Right cardiac atrium (tissue), 5 donors: ENCODE measurements at places on chromosomes 16 and 17.

DNA sequence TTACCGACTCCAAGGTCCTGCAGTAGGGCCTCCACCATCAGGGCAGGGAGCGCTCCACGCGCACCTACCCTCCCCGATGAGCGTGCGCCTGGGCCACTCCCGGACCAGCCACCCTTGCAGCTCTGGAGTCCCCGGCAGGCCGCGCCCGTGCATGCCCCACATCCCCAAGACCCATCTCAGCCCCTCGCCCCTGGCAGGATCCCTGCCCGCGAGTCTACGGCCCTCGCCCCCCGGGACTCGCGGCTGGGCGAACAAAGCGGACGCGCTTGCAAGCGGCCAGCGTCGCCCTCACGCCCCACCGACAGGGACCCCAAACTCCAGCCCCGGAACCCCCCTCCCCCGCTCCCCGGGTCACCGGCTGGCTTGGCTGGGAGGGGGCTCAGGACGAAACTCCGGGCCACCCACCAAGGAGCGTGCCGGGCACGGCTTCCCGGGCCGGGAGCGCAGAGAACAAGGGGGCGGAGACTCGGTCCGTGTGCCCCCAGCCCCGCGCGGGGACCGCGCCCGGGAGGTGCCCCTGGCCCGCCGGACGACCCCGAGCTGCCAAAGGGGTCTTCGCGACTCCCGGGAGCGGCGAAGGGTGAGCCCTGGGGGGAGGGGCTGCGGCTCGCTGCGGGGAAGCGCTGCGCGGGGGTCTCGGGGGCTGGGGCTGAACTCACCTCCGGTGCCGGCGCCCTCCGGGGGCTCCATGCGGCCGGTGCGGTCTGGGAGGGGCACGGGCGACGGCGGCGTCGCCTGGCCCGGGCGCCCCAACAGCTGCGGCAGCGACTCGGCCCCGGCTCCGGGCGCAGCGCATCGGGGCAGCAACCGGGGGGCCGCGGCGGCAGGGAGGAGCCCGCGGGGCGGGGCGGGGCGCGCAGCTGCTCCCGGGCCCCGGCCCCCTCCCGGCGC is at the start of gene DBNDD1:
TSS of gene DBNDD1 (minus strand) at position 805 of the 891 bp plus-strand sequence. CDS start at position 690, 115 bp downstream.
- no peak for DNase-seq

GRCh38 chr17:80468242-80468641 is 8.2 kb downstream of the NPTX1 start:
- no peak for DNase-seq

GRCh38 chr16:10911267-10911666 is 31.0 kb downstream of the DEXI start:
- DNase-seq: no peak

GRCh38 chr16:89174877-89175276 is 3.3 kb downstream of the CDH15 start:
- peak; percentile 53 for DNase-seq

GRCh38 chr17:68319410-68320162 is 28.3 kb downstream of the ARSG start:
- no peak for DNase-seq

DNA sequence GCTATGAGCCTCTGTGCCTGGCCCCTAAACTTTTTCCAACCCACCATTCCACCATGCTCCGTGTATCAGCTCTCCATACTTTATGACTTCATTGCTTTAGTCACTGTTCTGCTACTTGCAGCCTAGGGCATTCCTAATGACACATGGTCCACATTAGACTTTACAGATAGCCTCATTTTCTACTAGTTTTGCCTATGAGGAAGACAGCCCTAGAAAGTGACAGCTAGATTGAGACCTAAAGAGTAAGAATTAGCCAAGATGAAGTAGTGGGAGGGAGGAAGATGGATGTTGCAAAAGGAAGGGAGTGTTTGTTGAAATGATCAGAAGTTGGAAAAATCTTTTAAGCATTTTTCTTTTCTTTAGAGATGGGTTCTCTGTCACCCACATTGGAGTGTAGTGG is 11.0 kb downstream of the C16orf54 start:
- DNase-seq: no peak

- no peak for DNase-seq
Measured at GRCh38 chr16:27745348-27745747, 195.4 kb downstream of the KATNIP start.

GRCh38 chr17:63647936-63648335 is 25.7 kb downstream of the MAP3K3 start:
- DNase-seq: no peak

- DNase-seq: no peak
Measured at GRCh38 chr16:27205423-27206065, 2.2 kb downstream of the KDM8 start.

GRCh38 chr17:69078864-69079263 is 18.1 kb upstream of the ABCA9 start:
- DNase-seq: no peak

GRCh38 chr16:25721439-25721838 is 29.7 kb downstream of the HS3ST4 start:
- DNase-seq: no peak

DNA sequence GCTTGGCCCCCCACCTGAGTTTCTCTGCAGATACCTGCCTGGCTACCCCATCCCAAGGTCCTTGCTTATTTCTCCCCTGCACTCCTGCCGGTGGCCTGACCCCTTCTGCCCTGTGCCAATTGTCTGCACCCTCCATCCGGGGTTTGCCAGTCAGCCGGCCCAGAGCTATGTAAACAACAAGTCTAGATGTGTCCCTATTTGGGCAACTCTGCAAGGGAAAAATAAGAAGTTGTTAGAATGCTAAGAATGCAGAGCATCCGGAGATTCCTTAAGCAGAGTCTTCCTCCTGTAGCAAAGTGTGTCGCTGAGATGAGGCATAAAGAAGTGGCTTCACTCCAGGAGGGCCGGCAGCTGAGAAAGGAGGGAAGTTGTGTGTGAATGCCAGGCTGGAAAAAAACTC is 46.6 kb downstream of the RGS9 start:
- DNase-seq: no peak

DNA sequence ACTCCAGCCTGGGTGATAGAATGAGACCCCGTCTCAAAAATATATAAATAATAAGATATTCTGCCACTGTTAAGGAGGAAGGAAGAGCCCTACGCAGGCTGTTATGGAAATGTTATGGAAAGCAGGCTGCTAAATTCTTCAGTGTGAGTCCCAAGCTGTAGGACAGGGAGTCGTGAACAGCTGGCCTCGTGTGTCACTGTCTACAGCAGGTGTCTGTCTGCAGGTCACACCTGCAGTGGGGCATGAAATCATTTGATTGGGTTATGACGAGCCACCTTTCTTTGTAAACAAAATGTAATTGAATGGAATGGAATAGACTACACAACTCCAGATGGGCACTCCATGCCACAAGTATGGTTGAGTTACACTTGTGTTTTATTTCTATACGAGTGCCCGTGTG is 15.6 kb upstream of the LITAF start:
- no peak for DNase-seq

GRCh38 chr17:81382851-81383250 is 12.4 kb upstream of the BAHCC1 start:
- DNase-seq: peak; percentile 42

GRCh38 chr17:80888276-80889160 is 103.1 kb upstream of the CHMP6 start:
- no peak for DNase-seq

- DNase-seq: no peak
Measured at GRCh38 chr17:73337330-73337710, 25.5 kb upstream of the CDC42EP4 start.

GRCh38 chr16:19713697-19714096 is 4.3 kb downstream of the KNOP1 start:
- DNase-seq: no peak

DNA sequence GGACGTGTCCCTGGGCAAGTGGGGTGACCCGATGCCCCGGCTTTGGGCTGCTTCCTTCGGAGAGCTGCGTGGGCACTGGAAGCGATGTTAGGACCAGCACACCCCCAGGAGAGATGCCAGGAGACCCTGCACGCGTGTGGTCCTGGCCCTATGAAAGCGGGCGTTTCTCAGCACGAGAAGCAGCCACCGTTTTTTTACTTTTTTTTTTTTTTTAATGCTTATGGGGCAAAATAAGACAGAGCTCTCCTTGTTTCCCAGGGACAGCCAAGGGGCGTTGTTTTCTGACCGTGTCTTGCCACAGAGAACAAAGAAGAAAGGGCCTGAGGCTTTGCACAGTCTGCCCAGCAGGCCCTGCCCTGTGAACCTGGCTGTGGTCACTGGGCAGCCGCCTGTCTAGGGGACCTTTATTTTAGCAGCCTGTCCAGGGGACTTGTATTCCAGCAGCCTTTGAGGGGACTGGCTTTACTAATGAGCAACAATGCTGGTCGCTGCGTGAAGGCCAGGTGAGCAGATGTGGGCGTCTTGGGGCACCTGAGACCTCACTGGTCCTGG is 996 bp downstream of the SLC25A10 start:
- DNase-seq: no peak

- no peak for DNase-seq
Measured at GRCh38 chr16:89370081-89370511, 120.3 kb downstream of the ANKRD11 start.

GRCh38 chr16:20799599-20799998 is 6.7 kb downstream of the ERI2 start:
- DNase-seq: no peak

DNA sequence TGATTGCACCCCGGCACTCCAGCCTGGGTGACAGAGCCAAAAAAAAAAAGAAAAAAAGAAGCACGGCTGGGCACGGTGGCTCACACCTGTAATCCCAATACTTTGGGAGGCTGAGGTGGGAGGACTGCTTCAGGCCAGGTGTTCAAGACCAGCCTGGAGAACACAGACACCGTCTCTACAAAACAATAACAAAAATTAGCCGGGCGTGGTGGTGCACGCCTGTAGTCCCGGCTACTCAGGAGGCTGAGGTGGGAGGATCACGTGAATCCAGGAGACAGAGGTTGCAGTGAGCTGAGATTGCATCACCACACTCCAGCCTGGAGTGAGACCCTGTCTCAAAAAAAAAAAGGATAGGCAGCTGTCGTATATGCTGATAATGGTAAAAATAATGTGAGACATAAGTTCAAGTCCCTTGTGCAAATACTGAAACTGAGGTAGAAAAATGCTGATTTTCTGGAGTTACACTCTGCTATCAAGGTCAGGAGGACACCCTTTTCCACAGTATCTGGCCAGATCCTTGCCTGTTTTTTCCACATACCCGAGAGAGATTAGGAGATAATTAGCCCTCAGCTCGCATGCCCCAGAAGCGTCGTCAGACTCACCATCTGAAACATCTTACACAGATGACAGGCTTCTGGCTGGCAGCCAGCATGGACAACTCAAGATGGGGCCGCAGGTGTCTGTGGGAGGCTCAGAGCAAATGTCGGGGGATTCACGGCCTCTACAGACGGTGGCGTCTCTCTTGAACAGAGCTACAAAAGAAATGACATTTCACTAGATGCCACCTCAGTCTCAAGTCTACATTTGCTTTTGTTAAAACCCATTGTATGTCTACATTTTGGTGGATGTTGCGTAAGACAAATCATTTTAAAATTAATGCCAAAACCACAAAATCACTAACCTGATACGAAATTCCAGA is 36.8 kb downstream of the WDR45B start:
- DNase-seq: peak; percentile 81

- DNase-seq: no peak
Measured at GRCh38 chr16:77227745-77228144, 28.5 kb downstream of the SYCE1L start.

DNA sequence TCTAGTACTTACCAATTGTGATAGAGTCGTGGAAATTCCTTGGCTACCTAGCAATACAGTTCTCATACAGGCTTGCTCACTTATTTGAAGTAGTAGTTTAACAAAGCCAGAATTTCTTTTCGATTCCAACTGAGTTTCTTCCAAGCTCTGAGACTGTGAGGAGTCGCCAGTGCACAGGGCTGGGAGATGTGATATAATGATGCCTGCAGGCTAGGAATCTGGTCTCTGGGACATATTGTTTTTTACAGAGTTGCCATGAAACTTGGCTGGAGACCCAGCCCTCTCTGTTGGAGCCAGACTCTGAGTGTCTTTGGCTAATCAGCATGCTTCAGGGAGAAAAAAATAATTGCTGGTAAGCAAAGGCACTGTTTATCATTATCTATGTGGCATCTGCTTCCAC is 698.8 kb upstream of the GOT2 start:
- no peak for DNase-seq

- DNase-seq: no peak
Measured at GRCh38 chr17:511833-512251, 159.2 kb upstream of the RPH3AL start.

- DNase-seq: no peak
Measured at GRCh38 chr17:39064819-39065218, 86.6 kb downstream of the PLXDC1 start.

DNA sequence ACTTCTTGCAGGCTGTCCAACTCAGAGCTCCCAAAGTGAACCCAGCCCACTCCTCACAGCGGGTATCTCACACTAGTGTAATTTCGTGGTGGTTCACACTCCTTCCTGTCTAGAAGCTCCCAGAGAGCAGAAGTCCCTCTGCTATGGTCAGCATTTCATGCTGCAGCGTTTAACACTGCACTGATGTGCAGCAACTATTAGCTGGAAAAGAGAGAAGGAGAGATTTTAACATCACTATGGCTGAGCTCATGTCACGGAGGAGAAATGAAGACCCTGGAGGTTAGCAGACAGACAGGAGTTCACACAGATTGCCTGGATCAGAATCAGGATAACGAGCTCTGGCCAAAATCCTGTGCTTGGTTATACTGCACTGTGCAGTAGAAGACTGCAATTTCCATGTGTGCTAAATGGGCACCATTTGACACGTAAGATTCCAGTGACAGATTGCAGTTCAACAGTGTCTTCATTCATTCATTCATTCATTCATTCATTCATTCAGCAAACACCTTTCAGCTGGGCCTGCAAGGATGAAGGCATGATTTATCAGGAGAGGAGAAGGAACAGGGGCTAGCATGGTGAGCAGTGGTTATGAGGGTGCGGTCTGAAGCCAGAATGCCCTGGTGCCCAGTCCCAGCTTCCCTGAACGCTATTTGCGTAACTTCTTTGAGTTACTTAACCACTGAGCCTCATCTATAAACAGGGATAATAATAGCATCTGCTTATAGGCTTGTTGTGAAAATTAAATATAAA is 5.3 kb upstream of the CCL1 start:
- DNase-seq: no peak

- no peak for DNase-seq
Measured at GRCh38 chr17:48240562-48241130, 133.1 kb downstream of the SNX11 start.

DNA sequence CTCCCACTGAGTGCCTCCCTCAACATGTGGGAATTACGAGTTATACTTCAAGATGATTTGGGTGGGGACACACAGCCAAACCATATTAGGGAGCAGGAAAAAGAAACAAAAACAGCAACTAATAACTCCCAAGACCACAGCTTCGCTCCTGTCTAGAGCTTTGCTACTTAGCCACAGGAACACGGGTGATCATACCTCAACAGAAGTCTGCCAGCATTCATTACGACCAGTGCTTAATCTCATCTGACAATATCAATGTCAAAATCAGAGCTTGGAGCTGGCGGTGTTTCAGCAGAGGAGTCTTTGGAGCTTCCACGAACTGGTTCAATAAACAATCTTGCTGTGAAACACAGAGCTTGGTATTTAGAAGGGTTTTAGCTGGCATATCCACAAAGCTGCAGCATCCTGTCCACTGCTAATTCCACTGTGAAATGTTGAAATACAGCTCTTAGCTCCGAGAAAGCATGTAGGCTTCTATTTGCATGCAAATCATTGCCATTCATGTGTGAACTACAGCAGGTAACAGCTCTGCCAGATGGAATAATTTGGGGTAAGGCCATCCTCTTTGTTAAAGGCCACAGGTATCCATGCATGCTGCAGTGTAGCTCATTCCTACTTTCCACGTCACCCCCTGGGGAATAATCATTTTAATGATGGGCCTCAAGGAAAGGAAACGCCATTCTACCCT is 128.4 kb upstream of the GOT2 start:
- DNase-seq: no peak
